ENCODE measurements at places on chromosomes 7 and 10.

- no peak for DNase-seq
These were observed 20.7 kb downstream of the MET start for GRCh38 chr7:116692401-116693308.

GRCh38 chr10:11359869-11360268, 251.6 kb downstream of the USP6NL start:
- no peak for DNase-seq

- no peak for DNase-seq
These were observed 13.5 kb upstream of the RPEL1 start for GRCh38 chr10:103232131-103232673.

DNA sequence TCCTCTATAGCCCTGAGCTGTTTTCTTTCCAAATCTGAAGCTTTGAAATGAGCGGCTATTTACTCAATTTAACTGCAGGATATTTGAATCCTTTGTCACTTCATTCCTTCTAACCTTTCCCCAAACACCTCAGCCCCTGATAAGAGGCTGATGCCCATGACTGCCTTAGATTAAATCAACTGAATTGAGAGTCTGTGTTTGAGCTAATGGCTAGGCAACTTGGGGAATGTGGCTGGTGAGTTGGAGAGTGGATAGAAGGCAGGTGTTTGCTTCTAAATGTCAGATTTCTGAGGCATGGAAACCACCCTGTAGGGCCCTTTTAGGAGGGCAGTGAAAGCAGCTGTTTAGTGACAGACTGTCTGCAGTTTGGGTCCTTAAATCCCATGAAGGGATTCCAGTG, 759.9 kb downstream of the LRMDA start:
- no peak for DNase-seq

GRCh38 chr7:106017657-106018056, 54.6 kb downstream of the CDHR3 start:
- DNase-seq = no peak

DNA sequence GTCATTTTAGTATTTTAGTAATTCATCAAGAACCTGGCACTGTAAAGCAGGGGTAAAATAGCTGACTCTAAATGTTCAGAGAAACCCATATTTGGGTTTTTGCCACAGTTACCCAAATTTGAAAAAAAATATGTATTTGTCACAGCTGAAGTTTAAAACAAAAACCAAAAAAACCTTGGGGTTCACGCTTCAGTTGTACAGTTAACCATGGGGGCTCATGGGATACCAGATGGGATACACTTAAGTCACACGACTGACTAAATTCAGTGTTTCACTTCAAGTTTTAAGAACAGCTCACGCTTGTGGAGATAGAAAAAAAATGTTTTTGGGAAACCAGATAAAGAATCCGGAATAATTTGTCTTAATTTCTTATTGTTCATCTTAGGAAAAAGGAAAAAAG, 2.1 kb downstream of the ARL3 start:
- no peak for DNase-seq

DNA sequence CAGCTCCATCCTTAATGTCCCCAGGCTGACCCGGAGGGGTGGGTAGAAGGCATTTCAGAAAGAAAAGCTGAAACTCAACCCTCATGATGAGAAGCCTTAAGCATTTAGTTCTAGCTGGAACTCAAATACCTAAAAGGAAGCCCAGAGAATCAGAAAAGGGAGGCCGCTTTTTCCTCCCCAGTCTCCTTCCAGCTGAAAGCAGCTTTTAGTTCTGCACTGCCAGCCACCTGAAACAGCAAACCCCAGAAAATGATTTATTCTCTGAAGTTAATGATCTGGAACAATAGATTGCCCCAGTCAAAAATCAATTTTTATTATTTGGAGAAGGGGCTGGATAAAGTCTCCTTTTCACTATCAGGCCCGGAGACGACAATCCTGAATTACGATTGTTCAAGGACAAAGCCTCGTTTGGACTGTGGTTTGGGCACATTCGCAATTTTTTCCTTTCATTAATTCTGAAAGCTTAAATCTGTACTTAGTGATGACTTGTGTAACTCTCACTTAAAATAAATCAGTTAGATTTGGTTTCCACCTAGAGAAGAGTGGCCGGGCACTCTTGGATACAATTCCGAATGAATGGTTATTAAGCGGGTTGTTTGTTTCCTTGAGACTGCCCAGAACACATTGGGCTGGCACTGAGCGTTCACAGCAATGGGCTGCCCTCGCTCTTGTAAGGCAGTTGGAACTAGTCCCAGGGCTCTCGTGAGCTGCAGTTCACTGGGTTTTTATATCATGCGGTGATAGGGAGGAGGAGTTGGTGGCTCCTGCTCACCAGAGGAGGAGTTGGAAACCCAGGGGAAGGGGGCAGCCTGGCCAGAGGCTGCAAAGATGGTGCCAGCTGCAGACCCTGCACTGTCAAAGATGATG, 262.2 kb downstream of the CCSER2 start:
- peak; percentile 78 for DNase-seq

DNA sequence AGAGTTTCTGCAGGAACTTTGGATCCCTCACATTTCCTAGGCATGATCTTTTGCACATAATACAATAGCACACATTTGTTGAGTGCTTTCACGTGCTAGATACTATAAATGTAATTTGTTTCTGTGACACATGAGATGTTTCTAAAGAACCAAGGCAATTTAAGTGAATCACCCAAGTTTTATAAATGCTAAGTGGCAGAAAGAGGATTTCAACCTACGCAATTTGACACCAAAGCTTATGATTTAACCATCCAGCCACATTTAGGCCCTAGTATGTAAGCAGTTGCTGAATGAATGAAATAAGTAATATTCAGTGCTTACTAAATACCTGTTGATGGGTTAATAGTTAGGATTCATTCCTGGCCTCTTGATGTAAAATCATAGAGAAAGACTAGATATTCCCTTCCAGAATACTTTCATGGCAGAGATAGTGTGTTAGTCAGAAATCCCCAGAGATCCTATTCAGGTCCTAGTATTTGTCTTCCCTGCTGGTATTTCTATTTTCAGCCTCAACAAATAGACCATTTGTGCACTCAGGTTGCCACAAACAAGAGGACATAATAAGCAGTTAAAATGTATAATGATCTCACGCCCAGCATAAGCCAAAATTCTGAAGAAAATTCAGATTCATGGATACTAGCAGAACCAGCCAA, 572.6 kb downstream of the IPMK start:
- DNase-seq = no peak

DNA sequence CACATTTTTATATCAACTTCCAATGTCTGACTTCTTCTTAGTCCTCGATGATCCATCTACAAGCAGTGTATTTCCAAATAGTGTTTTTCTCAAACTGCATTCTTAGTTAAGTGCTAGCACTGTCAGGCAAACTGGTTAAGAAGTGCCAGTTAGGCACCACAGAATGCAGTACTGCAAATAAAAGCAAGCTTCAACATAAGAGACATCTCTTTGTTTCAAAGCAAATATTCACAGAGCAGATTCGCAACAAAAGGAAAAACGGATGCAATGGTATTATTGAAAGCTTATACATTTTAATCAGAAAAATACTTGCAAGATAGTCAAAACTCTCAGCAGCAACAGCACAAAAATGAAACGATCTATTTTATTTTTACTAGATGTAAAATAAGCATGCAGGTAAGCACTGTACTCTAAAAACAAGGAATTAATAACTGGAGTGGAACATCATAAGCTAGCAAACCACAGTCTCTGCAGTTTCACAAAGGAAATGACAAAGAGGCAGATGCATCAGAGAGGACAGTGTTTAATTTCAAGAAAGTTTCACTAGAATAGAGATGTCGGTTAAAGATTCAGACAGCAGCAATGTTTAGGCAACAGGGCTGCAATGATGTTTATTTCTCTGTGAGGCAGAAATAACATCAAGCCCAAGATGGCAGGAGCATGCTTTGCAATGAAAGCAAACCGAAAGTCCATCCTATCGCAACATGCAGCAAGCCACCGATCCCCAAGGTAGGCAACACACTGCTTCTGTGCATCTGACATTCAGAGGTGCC, 82.0 kb downstream of the FGFR2 start:
- no peak for DNase-seq

DNA sequence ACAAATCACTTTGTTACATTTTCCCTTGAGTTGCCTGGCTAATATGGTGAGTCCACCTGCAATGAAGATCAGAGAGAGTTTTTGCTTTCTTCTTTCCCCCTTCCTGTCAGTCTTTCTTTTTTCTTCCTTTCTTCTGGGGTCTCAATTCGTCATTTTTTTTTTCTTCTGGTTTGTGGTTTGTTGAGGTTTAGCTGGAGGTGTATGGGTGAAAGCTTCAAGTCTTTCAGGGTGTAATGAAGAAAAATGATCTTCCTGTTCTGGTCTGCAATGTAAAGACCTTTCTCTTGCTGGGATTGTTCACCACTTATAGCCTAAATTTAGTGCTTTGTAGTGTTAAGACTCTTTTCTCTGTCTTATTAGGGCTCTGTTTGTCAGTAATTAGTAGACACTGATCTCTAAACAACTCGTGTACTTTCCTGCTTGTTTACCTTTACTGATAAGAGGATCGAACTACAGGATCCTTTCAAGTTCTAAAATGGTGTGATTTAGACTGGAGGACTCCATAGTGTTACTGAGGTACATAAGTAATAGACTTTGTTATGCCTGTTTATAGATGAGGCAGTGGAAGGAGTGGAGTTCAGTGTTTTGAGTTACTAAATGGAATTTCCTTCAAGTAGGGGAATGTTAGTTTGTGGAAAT, 129.1 kb downstream of the SUGCT start:
- no peak for DNase-seq

- DNase-seq = peak; percentile 69
These were observed 9.6 kb downstream of the PSD start for GRCh38 chr10:102408728-102409603.

DNA sequence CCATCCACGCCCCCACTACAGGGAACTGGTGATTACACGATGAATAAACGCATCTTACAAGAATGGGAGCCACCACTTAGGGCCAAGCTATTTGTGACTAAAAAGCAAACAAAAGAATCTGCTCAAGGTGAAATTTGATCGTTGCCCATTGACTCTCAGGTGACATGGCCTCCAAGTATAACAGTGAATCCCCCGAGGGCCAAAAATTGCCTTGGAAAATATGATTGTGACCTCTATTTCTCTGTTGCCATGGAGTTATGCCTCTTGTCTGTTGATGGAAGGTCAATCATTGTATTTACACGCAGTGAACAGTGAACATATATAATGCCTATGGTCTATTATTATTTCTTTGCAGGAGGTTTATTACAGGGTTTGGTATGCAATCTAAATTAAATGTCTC, 282.3 kb downstream of the KLF6 start:
- no peak for DNase-seq

DNA sequence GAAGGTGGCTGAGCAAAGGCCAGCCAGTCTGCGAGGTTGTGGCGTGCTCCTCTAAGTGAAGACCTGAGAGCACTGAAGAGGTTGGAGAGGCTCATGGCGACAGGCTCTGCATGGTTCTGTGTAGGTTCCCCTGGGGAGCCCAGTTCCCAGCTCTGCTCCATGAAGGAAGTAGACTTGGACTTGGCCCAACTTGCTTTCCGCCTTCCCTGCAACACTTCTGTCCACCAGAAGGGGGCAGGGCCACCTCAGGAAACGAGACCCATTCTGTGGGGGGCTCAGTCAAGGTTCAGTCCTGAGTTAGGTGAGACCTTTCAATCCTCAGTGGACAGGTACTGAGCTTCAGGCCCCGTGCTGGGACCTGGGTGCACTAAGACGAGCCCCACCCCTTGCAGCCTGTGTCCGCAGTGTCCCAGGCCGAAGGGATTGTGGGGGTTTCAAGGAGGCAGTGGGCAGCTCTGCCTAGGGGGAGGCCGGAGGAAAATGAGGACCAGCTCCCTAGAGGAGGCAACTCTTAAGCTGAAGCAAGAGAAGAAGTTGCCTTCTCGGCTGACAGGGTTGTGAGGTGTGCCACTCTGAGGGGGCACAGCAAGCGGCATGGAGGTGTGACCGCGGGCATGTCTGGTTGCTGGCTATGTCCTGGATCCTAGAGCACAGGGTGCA, 15.0 kb upstream of the PCBD1 start:
- DNase-seq = peak; percentile 77

- DNase-seq = peak; percentile 42
These were observed 572 bp downstream of the CHST12 start for GRCh38 chr7:2403718-2404648.

DNA sequence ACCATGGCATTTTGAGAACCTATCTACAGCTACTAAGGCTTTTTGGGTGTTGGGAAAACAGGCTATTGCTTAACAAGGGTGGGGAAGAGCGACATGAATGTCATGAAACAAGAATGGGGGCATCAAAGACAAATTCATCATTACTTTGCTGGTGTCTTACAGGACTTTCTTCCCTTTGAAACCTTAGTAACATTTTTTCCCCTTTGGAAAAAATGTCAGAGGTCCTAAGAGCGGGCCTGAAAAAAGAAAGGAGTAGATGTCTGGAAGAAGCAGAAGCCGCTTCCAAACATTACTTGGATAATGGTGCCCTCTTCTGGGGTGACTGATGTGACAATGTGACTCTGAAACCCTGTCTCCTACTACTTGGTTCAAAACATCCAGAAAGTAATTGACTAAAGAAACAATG, 3.8 kb upstream of the DDX50 start:
- peak; percentile 72 for DNase-seq

GRCh38 chr10:103540722-103541121, 47.2 kb downstream of the NEURL1 start:
- peak; percentile 7 for DNase-seq

- DNase-seq = no peak
These were observed 19.1 kb downstream of the SKIDA1 start for GRCh38 chr10:21506351-21506750.

GRCh38 chr10:14010101-14010558, 320.6 kb downstream of the FRMD4A start:
- DNase-seq = no peak

DNA sequence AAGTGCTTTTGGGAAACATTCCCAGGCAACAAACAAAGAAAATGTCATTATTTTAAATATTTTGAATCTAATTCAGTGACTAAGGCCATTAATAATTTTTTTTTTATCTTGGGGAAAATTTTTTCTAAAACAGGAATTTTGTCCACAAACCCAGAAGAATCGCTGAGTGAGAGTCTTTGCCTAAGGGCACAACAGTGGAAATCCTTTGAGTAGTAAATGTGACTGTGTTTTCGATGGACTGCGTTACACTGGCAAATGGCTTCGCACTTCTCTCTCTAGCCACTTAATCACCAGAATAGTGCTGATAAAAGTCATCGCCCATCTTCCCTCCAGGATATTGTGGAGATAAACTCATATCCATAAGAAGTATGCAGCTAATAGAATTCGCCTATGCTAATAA, 430.3 kb upstream of the AKR1E2 start:
- no peak for DNase-seq

DNA sequence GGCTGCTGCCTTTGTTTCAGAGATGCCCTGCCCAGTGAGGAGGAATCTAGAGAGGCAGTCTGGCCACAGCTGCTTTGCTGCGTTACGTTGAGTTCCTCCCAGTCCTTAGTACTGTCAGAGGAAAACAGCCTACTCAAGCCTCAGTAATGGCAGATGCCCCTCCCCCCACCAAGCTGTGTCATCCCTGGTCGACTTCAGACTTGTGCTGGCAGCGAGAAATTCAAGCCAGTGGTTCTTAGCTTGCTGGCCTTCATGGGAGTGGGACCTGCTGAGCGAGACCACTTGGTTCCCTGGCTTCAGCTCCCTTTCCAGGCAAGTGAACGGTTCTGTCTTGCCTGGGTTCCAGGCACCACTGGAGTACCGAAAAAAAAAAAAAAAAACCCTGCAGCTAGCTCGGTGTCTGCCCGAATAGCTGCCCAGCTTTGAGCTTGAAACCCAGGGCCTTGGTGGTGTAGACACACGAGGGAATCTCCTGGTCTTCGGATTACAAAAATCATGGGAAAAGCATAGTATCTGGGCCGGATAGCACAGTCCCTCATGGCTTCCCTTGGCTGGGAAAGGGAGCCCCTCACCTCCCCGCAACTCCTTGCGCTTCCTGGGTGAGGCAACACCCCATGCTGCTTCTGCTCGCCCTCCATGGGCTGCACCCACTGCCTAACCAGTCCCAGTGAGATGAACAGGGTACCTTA, 9.1 kb downstream of the SDHAF3 start:
- no peak for DNase-seq

GRCh38 chr7:26370011-26370410, 78.3 kb downstream of the SNX10 start:
- no peak for DNase-seq
